ENCODE measurements at places on chromosomes 12 and 14.

- no peaks in the 10 kb centered on the region for H3K4me1 ChIP-seq
- H3K4me3 ChIP-seq = no peak overlapping the region
- no peaks in the 10 kb centered on the region for H3K36me3 ChIP-seq
- no peak for DNase-seq
- H3K27me3 ChIP-seq = peaks cover 4% of the 10 kb centered on the region
Measured at GRCh38 chr14:21729703-21730233, 56.1 kb upstream of the OR4E1 start.

DNA sequence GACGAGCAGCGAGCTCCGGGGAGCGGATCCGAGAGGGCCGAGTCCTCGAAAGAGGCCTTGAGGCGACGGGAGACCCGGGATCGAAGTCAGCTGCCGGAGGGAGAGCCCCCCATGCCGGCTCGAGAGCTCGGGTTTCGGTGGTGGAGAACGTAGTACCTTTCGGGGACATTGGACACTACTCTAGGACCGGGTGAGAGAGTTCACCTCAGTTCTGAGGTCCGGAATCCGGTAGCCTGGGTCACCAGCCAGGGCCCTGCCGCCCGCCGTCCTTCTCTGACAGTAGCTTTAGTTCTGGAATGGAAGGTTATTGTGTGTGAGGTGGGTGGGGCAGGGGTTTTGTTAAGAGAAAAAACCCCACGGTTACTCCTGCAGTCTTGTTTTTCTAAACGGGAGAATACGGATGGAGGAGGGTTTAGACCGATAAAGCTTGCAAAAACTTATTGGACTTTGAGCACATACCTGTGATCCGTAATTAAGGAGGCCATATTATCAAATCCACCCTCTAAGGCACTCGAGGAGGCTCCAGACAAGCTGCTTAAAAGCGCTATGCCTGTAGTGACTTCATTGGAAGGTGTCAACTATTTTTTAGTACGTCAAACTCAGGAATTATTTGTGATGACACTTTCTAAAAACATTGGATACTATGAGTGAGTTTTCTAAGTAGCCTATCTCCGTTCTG is 765 bp downstream of the SCYL2 start:
- peaks cover 8% of the 10 kb centered on the region for H3K4me1 ChIP-seq
- H3K36me3 ChIP-seq = peaks cover 2% of the 10 kb centered on the region
- peak overlapping the region; percentile 76 for H3K27ac ChIP-seq
- H3K27me3 ChIP-seq = no peaks in the 10 kb centered on the region
- H3K4me3 ChIP-seq = peak overlapping the region; percentile 91

DNA sequence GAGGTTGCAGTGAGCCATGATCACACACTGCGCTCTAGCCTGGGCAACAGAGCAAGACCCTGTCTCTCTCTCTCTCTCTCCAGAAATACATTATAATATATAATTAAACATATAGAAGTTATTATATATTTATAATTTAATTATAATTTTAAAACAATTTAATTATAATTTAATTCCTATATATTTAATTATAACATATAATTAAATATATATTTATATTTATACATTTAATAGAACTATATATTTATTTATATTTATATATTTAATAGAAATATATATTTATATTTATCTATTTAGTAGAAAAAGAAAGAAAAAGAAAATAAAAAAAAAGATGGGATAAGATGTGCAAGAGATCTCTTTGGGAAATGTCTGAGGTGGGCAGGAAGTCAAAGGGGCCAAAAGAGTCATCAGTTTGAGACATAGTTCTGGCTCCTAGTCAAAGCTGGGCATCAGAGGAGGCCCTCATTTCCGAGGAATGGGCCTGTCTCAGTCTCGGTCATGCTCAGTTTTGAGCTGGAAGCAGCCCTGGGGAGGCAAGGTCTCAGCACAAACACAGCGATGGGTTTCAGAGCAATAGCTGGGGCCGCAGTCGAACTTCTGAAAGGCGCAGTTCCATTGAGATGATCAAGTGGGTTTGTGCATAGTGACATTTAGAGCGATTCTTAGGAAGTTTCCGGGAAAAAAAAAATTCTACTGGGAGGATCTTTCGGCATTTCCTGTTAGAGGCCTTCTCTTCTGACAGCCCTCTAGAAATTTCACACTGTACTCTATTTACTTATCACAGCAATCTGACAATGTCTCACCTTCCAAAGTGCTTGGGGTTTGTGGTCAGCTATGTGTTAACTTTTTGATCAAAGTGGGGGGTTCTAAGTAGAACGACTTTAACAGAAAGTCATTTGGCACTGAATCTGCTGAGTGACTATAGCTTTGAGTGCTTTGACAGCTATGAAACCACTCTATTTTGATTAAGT is 58.7 kb upstream of the GZMB start:
- H3K4me3 ChIP-seq = no peak overlapping the region
- no peak for DNase-seq
- H3K36me3 ChIP-seq = no peaks in the 10 kb centered on the region
- H3K27ac ChIP-seq = no peak overlapping the region
- H3K4me1 ChIP-seq = no peaks in the 10 kb centered on the region

DNA sequence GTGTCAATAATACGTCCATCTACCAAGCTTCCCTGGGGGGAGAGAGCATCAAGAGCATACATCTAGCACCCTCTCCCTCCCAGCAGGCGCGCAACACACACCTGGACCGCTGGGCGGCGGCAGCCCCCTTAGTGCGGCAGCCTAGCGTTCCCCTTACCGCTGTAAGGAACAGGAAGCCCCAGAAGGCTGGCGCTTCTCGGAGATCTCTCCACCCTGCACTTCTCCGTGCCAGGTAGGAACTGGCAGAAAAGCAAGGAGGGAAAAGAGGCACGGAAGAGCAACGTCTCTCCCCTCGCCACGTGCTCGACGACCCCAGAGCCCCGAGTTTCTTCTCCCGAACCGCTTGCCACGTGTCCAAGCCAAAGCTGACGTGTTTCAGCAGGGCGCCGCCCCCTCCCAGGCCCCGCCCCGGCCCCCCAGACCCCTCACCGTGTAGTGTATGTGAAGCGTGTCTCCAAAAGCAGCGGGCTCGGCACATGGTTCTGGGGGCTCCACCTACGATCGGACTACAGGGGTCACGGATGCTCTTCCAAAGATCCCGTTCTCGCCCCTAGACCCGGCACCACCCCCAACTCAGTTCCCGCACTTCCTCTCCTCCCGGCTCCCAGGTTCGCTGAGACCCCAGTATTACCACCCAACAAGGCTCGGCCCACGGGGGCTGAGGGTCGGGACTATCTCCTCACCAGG is 532 bp downstream of the FKBP11 start:
- H3K36me3 ChIP-seq = peaks cover 8% of the 10 kb centered on the region
- no peaks in the 10 kb centered on the region for H3K27me3 ChIP-seq
- H3K27ac ChIP-seq = no peak overlapping the region
- no peaks in the 10 kb centered on the region for H3K4me1 ChIP-seq
- no peak for DNase-seq

GRCh38 chr14:39383026-39383660 is 49.1 kb downstream of the FBXO33 start:
- DNase-seq = no peak
- no peak overlapping the region for H3K4me3 ChIP-seq
- no peaks in the 10 kb centered on the region for H3K4me1 ChIP-seq
- H3K27ac ChIP-seq = no peak overlapping the region

DNA sequence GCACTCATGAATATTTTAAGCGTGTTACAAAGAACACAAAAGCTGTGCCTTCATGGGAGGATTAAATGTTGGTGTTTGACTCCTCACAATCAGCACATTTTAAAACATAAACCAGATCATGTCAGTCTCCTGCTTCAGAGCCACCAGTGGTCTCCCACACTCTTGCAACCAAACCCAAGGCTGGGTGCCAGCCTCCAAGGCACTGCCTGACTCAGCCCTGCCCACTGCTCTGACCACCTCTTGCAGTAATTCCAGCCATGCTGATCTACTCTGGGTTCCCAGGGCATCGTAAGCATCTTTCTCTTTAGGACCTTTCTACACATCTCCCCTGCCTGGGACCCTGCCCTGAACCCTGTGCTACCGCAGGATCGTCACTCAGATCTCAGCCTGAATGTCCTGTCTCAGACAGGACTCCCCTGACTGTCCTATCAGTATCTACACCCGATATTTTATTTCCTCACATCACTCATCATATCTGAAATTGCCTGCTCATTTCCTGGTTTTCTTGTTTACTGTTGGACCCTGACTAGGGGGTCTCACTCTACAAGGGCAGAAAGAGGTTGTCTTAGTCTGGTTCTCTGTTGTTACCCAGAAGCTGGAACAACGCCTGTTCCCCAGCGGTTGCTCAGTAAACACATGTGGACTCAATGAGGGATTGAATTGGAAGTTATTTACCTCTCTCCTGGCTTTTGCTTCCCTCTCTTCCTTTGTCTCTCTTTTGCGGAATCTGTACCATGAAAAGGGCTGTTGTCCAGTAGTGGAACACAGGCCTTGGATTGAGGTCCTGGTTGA is 449.8 kb downstream of the RAD51B start:
- H3K27me3 ChIP-seq = no peaks in the 10 kb centered on the region
- no peak overlapping the region for H3K4me3 ChIP-seq
- H3K27ac ChIP-seq = no peak overlapping the region
- H3K4me1 ChIP-seq = no peaks in the 10 kb centered on the region
- no peaks in the 10 kb centered on the region for H3K36me3 ChIP-seq
- no peak for DNase-seq

DNA sequence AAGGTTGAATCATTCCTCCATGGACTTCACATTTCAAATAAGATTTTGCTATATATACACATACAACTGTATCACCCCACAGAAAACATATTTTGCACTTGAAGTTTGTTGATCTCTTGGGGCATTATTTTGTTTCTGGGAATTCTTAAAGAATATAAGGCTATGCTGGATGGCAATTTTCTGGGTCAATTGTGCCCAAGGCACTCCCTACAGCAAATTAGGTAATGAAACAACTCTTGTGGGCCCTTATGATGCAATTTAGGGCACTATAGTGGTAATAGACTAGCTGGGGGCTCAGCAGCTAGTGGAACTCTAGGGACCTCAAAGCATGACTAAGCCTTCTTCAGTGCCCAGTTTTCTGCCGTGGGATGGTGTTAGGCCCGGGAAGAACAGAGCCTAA is 444.4 kb downstream of the NRXN3 start:
- no peak overlapping the region for H3K27ac ChIP-seq
- H3K4me3 ChIP-seq = no peak overlapping the region

DNA sequence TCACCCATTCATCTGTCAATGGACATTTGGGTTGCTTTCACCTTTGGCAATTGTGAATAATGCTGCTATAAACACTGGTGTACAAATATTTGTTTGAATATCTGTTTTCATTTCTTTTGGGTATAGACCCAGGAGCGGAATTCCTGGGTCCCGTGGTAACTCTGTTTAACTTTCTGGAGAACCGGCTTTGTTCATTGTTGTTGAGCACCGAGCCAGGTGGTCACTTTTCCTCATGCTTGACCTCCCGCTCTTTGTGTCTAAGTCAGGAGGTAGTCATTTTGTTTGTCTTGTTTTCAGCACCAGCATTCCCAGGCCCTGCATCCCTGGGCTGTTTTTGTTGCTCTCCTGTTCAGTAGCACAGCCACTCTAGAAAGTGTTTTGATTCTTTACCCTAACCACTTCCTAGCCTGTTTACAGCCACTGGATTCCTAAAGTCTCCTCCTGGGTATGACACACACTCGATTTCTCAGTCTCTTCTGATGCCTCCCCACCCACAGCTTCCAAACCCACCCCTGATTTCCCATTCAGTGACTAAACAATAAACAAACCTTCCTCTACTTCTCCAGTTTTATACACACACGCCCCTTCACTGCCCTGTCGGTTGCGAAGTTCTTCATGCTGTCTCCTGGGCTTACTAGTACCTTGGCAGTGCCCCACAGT is 37.9 kb downstream of the B4GALNT3 start:
- H3K27ac ChIP-seq = no peak overlapping the region
- no peaks in the 10 kb centered on the region for H3K4me1 ChIP-seq
- no peak overlapping the region for H3K4me3 ChIP-seq
- H3K27me3 ChIP-seq = no peaks in the 10 kb centered on the region
- no peaks in the 10 kb centered on the region for H3K36me3 ChIP-seq

GRCh38 chr14:55911776-55912175 is 206.4 kb upstream of the PELI2 start:
- DNase-seq = no peak
- H3K4me3 ChIP-seq = no peak overlapping the region
- no peaks in the 10 kb centered on the region for H3K36me3 ChIP-seq
- no peak overlapping the region for H3K27ac ChIP-seq

GRCh38 chr14:70882776-70883492 is 24.3 kb upstream of the PCNX1 start:
- H3K27me3 ChIP-seq = peaks cover 3% of the 10 kb centered on the region
- no peaks in the 10 kb centered on the region for H3K36me3 ChIP-seq
- no peak overlapping the region for H3K27ac ChIP-seq
- H3K4me3 ChIP-seq = no peak overlapping the region

DNA sequence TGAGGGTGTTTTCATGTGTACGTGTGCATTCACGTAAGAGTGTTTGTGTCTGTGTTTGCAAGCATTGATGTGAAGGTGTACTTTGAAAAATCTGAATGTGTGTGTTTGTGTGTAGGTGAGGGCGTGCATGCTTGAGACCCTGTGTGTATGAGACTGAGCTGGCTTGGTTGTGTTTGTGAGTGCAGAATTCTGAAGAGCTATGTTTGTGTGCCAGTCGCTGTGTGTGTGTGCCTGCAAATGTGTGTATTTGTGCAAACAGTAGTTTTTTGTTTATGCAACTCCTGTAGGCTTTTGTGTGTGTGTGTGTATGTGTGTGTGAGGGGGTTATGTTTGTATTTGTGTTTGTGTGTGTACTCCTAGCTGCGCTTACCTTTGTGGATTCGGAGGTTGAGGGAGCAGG is 1.7 kb upstream of the LHX5 start:
- no peak for DNase-seq
- no peak overlapping the region for H3K4me3 ChIP-seq

DNA sequence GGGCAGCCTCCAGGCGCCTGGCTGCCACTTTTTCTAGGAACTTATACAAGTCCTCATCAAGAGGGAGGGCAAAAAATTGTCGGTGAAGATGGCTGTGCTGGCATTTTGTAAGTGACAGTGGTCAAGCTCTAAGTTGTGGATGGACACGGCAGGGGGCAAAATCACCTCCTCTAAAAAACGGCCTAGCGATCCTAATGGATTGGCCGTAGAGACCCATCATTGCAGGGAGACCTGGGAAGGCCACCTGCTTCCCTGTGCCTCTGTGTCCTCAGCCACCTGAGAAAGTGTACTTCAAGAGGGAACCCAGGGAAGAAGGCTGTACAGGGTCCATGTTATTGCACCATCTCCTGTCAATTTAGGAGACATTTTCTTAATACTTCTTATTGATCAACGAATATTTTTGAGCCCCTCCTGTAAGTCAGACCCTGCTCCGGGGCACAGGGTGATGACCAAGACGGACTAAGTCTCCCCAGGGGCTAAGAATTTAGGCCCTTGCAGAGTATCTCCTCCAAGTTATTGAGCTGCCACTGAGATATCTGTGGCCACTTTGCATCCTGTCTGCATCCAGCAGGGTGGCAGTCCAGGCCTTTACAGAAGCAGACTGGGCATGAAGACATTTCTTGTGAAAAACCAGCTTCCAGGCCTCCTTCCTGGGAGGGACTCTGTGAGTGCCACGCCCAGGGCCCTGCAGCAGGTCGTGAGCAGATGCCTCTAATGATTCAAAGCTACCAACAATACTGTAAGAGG is 40.5 kb downstream of the PSMA6 start:
- H3K4me3 ChIP-seq = no peak overlapping the region
- no peaks in the 10 kb centered on the region for H3K36me3 ChIP-seq

- H3K4me3 ChIP-seq = no peak overlapping the region
- no peaks in the 10 kb centered on the region for H3K36me3 ChIP-seq
- no peaks in the 10 kb centered on the region for H3K4me1 ChIP-seq
- no peaks in the 10 kb centered on the region for H3K27me3 ChIP-seq
- DNase-seq = peak; percentile 15
Measured at GRCh38 chr12:90940872-90941499, 14.0 kb downstream of the CCER1 start.

Measured in Panc1 (cell line).